ENCODE measurements at places on chromosomes 7 and 10.

- DNase-seq, result no peak
Observed at GRCh38 chr10:124739986-124740368, 4.2 kb downstream of the FAM53B start.

GRCh38 chr10:122033224-122033926, 44.4 kb downstream of the TACC2 start:
- DNase-seq, result no peak

- DNase-seq, result no peak
Observed at GRCh38 chr7:11203683-11204082, 230.0 kb downstream of the PHF14 start.

GRCh38 chr7:82600531-82600930, 157.0 kb upstream of the CACNA2D1 start:
- no peak for DNase-seq

- DNase-seq, result no peak
Observed at GRCh38 chr7:151630851-151631569, 111.3 kb upstream of the RHEB start.

DNA sequence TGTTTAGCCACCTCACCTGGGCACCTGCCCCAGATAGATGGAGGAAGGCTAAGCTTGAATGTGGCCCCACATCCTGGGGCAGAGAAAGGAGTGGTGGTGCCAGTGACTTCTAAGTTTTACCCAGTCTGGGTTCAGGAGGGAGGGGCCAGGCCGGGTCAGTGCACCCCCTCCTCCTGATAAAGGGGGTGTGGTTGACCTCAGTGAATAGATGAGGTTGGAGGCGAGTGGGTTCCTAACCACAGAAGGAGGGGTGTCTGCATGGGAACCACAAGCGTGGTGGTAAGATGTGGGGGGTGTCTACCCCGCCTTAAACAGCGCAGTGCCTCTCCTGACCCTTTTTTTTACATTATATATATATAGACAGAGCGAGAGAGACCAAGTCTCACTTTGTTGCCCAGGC, 105.3 kb upstream of the KCTD7 start:
- DNase-seq, result no peak

DNA sequence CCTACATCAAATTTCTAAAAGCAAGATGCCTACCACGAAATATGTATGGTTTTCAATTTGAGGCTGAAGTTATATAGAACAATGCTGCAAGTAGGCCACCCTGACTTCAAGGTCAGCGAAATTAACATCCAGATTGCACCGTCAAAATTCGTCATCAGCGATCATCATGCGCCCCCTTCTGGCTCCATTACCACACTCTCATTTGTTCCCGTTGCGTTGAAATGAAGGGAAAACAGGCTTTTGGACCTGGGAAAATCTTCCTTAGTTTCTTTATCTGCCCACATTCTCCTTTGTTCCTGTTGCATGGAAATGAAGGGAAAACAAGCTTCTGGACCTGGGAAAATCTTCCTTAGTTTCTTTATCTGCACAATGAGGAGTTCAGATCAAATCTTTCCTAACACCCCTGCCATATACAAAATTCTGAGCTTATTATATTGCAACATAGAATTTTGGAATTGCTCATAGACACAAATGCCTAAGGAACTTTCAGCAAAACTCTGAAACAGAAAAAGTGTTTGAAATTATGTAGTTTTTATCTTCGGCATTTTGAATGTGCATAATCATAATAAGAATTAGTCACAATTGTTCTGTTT, 98.2 kb upstream of the PRKCQ start:
- DNase-seq, result peak; percentile 48

- DNase-seq, result peak; percentile 36
Observed at GRCh38 chr10:49606981-49607535, 3.1 kb upstream of the SLC18A3 start.

- DNase-seq, result no peak
Observed at GRCh38 chr7:93016681-93017381, 100.9 kb downstream of the SAMD9 start.

- no peak for DNase-seq
Observed at GRCh38 chr7:5139998-5140397, 50.0 kb upstream of the WIPI2 start.

DNA sequence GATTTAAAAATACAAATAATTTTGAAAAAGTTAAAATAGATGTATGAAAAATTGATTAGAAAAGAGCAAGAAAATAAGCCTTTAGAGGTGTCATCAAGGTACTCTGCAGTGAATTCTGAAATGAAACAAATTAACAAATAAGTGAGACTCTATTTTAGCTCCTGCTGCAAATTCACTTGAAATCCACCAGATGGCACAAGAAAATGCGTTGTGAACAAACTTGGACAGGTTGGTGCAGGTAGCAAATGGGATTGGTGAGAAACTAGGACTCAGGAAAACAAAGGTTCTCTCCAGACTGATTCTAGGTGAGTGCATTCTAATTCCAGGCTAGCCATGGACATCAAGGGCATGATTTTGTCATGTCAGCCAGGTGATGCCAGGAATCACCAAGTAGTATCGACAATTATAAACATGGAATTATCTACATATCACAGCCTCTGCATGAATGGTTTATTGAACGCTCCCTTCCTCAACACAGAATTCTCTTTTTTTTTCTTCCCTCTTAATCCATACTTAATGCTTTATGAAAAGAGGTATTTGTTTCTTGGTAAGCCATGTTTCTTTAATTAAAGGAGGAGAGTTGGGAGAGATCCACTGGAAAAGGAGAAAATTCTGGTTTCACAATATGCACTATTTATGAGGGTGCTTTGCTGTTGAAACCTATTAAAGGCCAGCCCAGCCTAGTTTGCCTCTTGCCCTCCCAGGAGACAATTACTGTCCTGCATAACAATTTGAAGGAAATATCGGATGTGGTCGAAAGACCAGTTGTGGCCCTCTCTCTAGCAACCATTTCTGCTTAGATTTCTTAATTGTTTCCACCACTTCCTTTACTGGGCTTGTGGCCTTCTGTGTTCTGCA, 118.1 kb downstream of the ZNF365 start:
- no peak for DNase-seq

DNA sequence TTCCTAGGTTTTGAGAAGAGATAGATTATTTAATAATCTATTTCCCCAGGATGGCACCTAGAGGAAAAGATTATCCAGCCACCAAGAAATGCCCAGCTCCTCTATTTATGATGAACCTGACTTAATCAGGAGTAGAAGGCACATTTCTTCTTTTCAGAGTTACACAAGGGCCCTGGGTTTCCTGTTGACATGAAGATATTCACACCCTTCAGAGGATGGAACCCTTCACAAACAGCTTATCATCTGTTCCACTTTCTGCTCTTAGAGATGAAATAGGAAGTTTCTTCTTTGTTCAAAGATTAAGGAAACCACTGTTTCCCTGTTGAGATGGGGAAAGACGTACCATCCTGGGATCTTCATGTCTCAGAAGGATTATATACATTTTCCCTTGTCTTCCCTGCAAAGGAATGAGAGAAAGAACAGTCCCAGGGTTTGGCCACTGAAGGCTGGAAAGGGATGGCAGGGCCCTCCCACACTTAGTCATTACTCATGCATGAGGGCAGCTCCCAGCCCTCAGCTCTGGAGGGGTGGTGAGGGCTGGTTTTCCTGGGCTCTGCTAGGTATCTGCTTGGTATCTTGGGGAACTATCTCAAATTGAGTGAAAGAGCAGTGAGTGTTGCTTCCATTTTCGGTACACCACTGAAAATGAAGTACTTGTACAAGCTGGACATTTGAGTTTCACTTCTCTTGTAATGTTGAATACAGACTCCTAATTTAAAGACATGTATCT, 64.0 kb downstream of the MTPAP start:
- no peak for DNase-seq

GRCh38 chr10:28685717-28686116, 8.4 kb downstream of the BAMBI start:
- DNase-seq, result no peak

GRCh38 chr10:97648562-97649404, 8.3 kb downstream of the PI4K2A start:
- DNase-seq, result no peak

- no peak for DNase-seq
Observed at GRCh38 chr7:132030086-132030568, 473.7 kb upstream of the PODXL start.

DNA sequence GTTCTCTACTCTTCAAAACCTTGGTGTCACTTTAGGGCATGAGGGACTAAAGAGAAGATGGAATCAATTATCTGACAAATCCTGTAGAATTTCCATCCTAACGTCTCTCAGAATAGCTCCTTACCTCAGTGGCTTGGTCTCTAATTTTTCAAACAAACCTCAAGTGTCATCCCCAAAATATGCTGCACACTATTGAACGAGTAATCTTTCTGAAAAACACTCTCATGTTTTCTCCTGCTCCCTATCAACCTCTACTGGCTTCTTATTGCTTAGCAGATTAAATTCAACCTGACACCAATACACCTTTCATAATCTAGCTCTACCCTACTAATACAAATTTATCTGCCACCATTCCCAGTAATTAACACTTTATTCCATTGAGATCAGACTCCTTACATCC, 8.5 kb downstream of the CNOT4 start:
- no peak for DNase-seq

GRCh38 chr10:74086317-74086716, 64.3 kb downstream of the AP3M1 start:
- no peak for DNase-seq

DNA sequence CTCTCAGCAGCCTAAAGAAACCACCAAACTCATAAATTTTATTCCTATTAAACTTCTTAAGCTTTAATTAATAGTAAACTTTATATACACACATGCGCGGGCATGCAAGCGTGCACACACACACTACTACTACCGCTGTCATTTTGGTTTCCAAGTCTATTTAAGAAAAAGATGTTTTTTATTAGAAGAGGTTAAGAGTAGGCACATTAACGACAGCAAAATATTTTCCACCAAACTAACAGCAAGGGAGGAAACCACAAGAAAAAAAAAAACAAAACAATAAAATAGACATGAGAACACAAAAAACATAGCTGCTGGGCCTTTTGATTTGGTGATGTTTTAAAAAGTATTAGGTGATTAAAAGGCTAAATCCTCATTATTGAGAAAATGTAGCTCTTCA, 28.6 kb downstream of the RTKN2 start:
- DNase-seq, result no peak

DNA sequence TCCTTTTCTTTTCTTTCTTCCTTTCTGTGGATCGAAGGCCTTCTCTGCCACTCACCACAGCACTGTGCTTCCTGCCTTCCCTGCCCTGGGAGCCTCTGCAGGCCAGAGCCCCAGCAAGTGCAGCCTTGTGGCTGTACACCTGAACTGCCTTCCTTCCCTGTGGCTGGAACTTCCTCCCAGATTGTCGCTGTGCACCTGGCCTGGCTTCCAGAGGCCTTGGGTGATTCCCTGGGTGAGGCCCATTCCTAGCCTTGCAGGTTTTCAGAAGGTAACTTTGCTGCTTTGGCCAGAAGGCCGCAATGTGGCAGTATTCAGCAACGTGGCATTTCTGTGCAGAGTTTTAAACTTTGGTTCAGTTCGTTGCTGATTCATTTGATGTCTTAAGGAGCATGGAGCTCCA, 50.1 kb upstream of the RASGEF1A start:
- no peak for DNase-seq

GRCh38 chr7:1810961-1811849, 141.1 kb downstream of the ELFN1 start:
- no peak for DNase-seq

GRCh38 chr10:52313256-52313932, 687 bp upstream of the DKK1 start:
- no peak for DNase-seq

DNA sequence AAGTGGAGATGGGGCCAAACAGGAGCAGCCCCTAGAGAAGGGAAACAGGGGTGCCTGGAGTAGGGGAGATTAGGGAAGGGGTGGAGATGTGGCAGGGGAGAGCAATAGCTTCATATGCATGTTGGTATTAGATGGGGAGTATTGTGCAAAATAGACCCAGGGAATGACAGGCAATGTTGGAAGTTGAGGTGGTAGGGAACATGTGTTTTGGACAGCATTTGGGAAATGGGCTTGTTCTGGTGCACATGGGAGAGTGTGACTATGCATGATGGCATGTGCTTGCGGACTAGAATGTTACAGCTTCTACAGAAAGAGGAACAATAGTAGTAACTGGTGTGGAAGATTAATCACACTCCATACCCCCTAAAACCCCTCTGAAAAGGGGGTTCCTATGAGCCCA, 10.4 kb downstream of the PAX2 start:
- no peak for DNase-seq

- DNase-seq, result no peak
Observed at GRCh38 chr7:390761-391410, 100.9 kb downstream of the FOXL3 start.

DNA sequence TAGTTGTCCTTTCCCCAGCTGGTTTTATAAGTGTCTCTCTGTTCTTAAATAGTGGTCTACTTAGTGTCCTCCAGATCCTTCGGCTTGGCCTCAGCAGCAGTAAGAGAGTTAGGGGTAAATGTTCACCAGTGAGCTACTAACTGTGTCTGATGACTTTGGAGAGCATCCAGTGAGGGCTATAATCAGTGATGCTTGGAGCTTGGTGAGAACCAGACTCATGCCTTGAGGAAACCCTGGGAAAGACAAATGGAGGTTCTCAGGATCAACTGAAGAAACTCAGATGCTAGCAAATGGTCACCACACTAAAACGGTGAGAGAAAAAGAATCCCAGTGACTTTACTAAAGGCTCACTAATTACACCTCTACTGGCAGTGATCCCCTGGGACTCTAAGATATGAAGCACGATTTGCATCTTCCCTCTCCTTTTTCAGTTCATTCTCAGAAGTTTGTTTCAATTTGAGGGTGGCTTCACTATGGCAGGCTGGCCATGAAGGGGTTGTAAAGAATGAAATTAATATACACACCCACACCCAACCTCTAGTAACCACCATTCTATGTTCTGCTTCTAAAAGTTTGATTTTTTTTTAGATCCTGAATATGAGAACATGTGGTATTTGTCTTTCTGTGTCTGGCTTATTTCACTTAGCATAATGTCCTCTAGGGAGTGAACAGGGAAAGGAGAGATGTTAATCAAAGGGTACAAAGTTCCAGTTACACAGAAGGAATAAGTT, 177.9 kb downstream of the PDE1C start:
- DNase-seq, result no peak

DNA sequence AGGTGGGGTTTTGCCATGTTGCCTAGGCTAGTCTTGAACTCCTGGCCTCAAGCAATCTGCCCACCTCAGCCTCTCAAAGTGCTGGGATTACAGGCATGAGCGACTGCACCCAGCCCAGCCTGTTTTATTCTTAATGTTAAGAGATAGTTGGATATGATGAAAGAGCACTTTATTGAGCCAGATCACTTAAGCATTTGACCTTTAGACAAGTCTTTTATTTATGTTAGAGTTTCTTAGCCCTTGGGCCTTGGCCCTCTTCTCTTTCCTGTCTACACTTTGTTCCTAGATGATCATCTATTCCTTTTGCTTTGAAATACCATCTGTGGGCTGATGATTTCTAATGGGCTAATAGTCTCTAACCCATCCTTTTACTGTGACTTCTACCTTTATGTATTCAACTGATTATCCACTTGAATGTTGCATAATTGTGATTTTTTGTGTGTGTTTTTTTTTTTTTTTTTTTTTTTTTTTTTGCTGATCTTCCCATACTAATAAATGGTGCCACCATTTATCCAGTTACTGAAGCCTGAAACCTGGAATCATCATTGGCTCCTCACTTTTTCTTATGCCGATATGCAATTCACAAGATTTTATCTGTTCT, 34.8 kb downstream of the BTRC start:
- no peak for DNase-seq
